NCI-H345 (cell line): ENCODE measurements at places on chromosomes 13 and 19.

GRCh38 chr13:86608701-86609100 lies 809.5 kb upstream of the SLITRK6 start:
- DNase-seq: no peak

GRCh38 chr19:3434630-3435553 lies 45.4 kb downstream of the SMIM24 start:
- peak; percentile 98 for DNase-seq

GRCh38 chr13:95003019-95003813 lies 290.9 kb upstream of the SOX21 start:
- DNase-seq: peak; percentile 97

GRCh38 chr19:52689843-52690368 lies 44.9 kb downstream of the ZNF611 start:
- no peak for DNase-seq

GRCh38 chr19:28185646-28186045 lies 1027.3 kb downstream of the UQCRFS1 start:
- no peak for DNase-seq

- no peak for DNase-seq
Observed at GRCh38 chr13:48654511-48654910, 782 bp downstream of the CYSLTR2 start.

DNA sequence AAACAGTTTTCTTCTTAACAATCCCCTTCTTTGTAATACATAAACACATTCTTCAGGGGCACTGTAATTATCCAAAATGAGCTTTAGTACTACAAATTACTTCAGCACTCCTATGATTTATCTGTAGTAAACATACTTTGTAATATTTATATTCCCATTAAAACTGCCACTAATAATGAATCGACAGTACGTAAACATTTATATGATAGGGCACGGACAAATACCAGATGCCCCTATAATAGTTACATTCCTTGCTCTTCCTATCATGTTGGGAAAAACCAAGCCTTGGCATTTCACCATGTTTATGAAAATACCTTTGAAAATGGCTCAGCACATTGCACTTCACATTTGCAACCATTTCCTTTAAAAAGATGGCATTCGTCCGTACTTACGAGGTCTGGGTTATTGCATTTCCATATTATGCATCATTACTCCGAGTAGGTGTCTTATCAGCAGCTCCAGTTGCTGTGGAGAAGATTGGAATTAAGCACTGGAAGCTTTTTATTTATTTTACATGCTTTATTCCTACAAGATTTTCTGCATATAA lies 1043.4 kb downstream of the DIAPH3 start:
- no peak for DNase-seq

DNA sequence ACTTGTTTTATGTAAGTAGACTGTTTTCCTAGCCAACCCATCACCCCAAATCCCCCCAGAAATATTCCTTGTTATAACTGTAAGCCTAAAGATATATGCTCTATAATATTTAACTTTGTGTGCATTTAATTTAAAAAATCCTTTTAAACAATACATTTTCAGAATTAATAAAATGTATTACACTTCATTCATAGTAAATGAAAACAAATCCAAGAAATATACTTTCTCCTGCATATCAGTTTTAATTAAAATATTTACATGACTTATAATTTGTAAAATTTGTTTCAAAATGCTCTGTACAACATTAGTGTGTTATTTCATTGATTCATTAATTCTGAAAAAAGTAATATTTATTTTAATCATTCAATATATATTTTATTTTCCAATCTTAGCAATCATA lies 669.1 kb upstream of the PCDH20 start:
- no peak for DNase-seq

DNA sequence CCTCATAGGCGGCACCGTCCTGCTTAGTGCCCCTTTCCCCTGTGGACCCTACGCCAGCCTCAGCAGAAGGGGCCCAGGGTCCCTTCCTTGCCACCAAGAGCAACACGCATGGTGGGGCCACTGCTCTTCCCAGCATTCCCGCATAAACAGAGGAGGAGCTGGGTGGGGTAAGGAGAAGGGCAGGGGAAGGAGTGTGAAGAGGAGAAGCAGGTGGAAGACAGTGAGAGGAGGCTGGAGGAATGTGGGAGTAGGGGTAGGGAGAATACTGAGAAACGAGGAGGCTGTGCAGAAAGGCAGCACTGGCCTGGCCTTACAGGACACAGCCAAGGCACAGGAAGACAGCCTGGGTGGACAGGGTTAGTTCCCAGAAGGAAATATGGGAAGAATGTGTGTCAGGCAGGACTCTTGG lies 43.9 kb downstream of the ZNF331 start:
- no peak for DNase-seq

DNA sequence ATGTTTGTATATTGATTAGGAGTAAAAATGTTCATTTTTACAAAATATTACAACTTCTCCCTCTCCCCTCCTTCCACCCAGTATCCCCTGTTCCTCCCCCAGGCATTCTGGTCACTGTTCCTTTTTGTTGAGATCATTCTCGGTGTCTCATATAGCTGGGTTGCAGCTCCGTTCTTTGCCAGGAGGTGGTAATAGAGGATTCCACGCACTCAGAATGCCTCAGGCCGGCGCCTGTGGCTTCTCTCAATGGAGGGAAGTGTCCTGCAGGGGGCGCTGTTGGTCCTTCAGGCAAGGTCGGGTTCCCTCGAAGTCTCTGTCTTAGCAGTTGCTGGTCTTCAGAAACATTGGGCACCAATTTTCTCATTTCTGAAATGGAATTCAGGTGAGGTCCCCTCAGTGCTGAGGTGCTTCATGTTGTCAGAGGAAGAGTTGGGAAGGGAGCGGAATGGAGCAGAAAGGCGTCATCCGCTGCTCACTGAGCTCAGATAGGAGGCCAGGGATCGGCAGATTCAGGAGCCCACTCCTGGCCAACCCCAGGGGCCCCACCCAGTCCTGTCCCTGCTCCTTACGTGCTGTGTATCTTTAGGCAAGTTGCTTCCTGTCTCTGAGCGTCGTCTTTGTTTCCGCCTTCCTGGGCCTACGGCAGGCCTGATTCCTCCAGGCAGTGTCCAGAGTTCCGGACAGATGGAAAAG lies 10.3 kb upstream of the GARIN5A start:
- DNase-seq: no peak

DNA sequence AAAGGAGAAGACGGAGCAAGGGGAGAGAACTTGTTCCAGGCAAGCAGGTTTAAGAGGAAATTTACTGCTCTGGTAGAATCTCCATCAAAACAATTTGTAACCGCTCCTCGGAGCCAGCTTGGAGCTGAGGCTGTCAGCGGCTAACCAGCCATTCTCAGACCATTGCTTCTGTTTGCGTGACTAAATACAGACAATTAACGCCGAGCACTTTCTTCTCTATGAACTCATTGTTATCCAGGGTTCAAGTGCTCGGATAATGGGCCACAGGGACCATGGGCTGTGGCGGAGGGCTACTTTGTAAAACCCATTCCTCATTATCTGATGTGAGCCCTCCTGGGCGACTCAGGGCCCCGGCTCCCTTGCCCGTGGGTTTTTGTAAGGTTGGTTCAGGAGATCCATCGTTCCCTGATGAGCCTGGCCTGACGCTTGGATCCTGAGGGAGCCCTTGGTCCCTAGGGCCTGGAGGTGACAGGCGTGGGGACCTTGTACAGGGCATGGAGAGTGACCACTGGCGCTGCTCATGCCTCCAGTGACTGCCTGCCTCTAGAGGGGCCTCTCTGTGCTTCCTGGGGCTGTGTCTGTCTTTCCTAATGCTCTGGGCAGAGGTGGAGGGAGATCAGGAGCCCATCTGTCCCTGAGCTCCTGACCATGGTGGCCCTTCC lies 61.5 kb upstream of the ZNF536 start:
- DNase-seq: no peak

DNA sequence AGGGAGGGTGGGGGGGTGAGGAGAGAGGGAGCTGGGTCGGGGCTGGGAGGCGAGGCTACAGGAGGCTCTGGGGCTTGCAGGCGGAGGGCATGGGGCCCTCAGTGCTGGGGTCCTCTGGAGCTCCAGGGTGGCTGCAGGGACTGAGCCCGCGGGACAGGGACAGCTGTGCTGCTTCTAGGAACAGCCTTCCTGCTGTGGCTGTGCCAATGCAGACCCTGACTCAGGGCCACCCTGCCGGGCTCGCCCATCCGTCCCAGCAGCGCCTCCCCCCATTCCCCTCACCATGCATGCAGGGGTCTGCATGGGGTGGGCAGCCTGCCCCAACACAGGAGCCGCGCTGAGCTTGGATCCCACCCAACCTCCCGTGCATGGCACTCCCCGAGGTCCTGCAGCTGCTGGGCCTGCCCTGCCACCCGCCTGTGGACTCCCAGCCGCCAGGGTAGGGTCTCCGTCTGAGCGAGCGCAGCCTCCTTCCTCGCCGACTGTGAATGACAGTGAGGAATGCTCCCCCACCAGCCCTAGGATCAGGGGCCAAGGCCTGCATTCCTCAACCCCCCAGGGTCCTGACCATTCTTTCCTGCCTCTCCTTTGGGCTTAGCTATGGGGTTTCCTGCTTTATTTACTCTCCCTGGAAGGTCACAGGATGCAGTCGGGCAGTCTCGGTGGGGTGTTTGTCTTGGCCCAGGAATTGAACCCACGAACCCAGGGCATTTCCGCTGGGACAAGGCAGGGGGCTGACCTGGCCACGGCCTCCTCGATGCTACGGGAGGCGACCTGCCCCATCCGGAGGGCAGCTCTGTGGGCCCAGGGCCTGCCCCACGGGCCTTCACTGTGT lies 23.4 kb downstream of the CEBPG start:
- DNase-seq: no peak

GRCh38 chr19:33441828-33442227 lies 68.3 kb downstream of the CEBPG start:
- DNase-seq: no peak

GRCh38 chr19:34336781-34337271 lies 28.2 kb upstream of the GPI start:
- DNase-seq: peak; percentile 41

GRCh38 chr13:92407858-92408257 lies 818.7 kb upstream of the GPC6 start:
- DNase-seq: no peak

GRCh38 chr13:30736461-30737320 lies 1.3 kb downstream of the ALOX5AP start:
- DNase-seq: no peak

GRCh38 chr19:12346896-12347295 lies 13.5 kb upstream of the ZNF563 start:
- DNase-seq: no peak

GRCh38 chr13:62250501-62251201 lies 835.0 kb upstream of the PCDH20 start:
- no peak for DNase-seq

DNA sequence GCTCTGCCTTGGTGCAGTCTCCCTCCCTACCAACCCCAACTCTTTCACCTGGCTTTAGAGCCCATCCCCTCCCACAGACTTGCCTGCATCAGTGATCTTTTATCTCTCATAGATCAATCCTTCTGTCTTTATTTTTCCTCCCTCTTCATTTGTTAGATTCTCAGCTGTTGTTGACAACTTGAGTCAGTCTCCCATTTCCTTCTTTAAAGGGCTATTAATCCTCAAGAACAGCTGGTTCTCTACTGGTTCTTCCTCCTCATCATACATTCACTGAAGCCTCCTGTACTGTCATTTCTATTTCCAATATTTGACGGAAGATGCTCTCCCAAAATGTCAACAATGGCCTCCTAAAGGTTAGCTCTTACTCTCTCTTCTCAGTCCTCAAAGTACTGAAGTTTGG lies 408.2 kb downstream of the TBC1D4 start:
- DNase-seq: no peak

DNA sequence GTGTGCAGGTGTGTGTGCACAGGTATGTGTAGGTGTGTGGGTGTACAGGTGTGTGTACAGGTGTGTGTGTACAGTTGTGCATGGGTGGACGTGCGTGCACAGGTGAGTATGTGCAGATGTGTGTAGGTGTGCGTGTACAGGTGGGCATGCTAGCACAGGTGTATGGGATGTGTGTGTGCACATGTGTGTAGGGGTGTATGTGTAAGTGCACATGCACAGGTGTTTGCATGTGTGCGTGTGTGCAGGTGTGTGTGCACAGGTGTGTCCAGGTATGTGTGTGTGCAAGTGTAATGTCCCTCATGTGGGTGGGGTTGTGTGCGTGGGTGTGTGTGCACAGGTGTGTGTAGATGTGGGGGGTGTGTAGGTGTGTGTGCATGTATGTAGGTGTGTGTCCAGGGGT lies 27.5 kb upstream of the TFDP1 start:
- no peak for DNase-seq
